Fibroblast of the conjunctiva (primary cell): ENCODE measurements at places on chromosomes 3 and 15.

DNA sequence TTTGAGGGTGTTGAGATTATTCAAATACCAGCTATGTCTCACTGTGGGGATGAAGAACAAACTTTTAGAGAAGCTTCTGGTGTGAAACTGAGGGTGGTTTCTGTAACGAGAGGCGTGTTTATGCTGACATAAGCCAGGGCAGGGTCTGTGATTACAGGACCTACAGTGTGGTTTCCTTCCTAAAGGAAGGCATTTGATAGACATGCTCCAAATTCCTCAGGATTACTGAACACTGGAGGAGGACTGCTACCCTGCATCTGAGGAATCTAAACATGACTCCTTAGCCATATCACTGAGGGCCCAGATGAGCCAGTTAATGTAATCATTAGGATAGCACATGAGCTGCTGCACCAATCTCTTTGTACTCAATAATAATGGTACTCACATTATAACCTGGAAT is 328.4 kb upstream of the UMPS start:
- no peak for DNase-seq

DNA sequence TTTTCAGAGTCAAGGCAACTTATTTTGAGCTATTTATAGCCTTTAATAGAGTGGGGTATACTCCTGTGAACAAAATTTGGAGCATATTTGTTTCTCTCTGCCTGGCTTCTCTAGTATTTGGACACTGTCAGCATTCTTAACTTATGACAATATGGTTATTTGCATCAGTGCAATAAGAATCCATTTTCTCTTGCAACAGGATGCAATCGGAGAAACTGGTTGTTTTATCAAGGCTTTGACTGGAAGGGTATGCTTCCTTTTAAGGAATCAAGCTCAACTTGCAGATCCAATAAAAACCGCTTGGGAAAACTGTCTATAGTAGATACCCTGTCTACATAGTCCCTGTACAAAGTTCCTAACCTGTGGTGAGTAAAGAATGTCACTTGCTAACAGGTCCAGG is 106.7 kb downstream of the DPH6 start:
- peak; percentile 91 for DNase-seq

DNA sequence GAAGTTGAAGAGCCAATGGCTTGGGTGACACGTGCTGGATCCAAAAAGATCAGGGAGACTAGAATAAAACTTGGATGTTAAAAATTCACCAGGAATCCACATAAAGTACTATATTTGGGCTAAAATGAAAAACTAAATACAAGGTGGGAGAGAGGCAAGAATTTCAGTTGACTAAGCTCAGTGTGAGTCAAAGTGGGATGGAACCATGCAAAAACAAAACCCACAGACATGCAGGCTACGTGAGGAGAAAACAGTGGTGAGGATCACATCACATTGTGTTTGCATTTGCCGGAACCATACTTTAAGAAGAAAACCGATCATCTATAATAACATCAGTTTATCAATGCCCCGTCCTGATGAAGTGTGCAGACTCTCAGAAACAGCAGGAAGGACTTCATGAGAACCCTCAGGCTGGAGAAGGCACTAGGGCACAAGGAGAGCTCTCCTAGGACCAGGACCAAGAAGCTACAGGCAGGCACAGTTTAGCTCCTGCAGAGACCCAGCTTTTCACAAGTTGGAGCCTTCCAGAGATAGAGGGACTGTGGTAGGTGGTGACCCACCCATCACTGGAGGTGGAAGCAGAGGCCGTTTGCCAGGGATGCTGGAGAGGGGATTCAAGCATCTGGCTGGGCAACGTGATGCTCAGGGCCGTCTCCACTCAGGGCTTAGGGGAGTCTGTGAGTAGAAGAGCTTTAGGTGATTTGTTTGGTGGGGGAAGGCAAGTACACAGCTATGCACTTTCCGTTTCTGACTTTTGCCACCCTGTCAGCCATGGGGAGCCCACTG is 29.0 kb upstream of the NR2E3 start:
- DNase-seq = no peak

- peak; percentile 36 for DNase-seq
Measured at GRCh38 chr15:31128919-31129768, 27.6 kb upstream of the TRPM1 start.

GRCh38 chr15:76756381-76756780 is 148.8 kb downstream of the SCAPER start:
- DNase-seq = no peak
